ENCODE measurements at places on chromosomes 11 and 22.

- DNase-seq = no peak
Observed at GRCh38 chr22:48825802-48826520, 1001.7 kb downstream of the BRD1 start.

GRCh38 chr11:330307-330693, 9.6 kb upstream of the IFITM3 start:
- DNase-seq = no peak

- no peak for DNase-seq
Observed at GRCh38 chr11:44047931-44048431, at the start of gene ACCSL. Gene ACCSL, plus strand, starts transcription at chr11:44047981. Its CDS starts 56 bp downstream, at chr11:44048037.

- DNase-seq = no peak
Observed at GRCh38 chr11:100831929-100832494, 144.9 kb downstream of the ARHGAP42 start.

DNA sequence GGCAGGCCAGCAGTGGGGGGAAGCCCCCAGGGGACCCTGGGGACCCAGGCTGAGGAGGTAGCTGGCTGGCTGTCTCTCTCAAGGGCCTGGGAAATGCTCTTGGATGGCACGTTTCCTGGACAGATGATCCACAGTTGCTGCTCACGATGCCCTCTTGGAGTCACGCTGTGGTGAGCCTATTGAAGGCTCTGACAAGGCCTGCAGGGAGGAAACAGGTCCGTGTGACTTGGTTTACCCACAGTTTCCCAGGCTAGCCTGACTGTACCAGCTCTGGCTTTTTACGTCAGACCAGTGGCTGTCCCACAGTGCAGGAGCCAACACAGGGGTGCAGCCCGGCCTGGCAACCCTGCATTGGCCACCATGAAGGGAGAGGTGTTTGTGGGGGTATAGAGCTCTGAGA, 29.2 kb upstream of the PPARA start:
- DNase-seq = no peak

GRCh38 chr22:19448076-19448607, 631 bp upstream of the C22orf39 start:
- DNase-seq = peak; percentile 97

DNA sequence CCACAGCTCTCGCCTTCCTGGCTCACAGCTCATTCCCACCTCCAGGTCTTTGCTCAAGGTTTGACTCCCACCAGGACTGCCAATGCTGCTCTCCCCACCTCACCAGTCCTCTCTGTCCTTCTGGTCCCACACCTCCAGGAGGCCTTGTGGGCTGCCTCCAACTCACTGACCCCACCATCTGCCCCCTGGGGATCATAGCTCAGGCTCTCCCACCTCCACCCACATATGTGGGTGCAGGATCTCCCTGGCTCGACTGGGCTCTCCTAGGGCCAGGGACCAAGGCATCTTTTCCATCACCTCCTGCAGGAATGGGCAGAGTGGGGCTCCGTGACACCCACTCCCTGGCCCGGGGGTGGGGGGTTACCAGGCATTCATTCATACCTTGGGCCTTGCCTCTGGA, 13.8 kb upstream of the SSTR3 start:
- DNase-seq = no peak

DNA sequence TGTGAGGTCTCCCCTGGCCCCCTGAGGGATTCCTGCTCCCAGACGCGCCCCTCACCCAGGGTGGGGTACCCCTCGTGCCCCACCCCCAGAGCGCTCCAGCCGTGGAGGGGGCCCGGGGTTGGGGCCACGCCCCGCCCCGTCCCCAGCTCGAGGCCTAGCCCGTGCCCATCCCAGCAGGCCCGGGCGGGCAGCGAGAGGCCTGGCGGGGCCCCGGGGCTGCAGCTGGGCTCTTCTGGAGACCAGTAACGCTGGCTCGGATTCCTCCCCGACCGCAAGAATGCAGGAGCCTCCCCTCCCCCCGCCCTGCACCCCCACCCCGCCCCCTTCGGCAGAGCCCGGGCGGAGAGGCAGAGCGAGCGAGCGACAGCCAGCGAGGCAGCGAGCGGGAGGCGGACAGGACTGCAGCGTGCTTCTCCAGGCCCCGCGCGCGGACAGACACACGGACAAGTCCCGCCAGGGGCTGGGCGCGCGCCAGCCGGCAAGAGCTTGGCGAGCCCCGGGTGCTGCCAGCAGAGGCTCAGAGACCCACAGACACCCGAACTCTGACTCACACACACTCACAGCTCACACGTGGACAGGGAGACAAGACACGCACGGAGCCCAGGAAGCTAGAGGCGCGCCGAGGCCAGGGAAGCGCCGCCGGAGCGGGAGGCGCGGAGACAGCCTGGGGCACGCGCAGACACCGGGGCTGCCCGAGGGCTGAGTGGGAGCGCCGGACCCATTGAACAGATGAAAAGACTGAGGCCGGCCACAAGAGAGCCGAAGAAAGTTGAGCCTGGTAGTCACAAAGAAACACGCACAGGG, 15.2 kb downstream of the BCL9L start:
- DNase-seq = no peak

DNA sequence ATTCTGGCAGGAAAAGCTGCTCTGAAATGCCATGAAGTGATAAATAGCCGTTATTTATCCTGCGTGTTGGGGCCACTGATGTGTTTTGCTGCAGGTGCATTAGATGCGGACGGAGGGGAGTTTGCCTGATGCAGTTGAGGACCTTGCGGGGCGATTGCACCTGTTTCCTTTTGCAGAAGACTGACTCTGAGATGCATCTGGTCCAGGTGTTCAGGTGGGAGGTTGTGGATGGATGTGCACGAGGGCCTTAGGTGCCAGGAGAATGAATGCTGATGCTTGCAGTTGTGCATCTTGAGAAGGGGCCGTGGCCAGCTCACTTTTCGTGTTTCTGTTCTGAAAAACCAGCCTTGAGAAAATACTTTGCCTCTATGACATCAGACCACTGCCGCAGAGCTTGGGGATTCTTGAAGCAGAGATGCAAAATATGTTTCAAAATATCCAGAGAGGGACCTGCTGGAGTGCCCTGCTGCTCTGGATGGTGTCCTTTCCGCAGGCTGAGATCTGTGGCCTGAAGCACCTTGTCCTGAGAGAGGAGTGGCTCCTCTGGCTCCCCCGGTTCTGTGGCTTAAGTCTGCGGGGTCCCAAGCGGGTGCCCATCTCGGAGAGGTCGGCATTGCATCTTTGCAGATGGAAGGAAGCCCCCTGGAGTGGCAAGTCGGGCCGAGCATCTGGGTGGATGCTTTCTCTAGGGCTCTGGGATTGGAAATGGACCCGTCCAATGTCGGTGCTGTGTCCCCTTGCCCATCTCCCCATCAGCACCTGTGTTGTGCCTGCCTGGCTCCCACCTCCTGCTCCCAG, 1031.1 kb downstream of the TBC1D22A start:
- DNase-seq = no peak

- no peak for DNase-seq
Observed at GRCh38 chr11:57255618-57256017, 18.6 kb upstream of the APLNR start.

All from NCI-H69 (cell line).